ENCODE measurements at places on chromosomes 12 and 14.
A peak's percentile ranks its signal among the peaks of the same experiment; 100 is the strongest.

DNA sequence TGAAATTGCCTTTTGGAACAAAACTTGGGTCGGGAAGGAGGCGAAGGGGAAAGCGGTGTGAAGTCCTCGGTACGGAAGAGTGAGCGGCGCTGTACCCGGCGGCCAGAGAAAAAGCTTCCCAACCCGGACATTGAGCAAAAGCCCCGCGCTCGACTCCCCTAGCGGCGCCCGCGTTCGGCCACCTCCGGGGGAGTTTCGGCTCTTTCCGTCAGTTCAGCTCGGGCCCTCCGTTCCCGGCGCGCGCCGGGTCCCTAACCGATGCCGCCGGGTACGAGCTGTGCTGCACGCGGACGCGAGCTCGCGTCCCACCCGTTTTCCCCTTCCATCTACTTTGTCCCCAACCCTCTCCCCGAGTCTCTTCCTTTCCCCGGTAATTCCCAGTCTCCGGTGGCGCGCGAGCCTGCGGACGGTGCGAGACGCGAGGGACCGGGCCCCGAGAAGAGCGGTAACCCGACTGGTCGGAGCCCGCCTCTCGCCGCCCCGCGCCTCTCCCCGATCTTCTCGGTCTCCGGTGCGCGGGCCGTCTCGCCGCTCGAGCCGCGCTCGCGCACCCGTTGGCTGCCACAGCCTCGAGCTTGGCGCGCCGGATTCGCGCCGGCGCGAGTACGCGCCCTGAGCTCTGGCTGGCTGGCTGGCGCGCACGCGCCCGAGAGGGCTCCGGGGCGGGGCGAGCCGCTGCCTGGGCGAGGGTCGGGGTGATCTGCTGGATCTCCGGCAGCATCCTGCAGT is 446 bp upstream of the SPATS2 start:
- DNase-seq: peak; percentile 98

- no peak for DNase-seq
Measured at GRCh38 chr14:73660511-73660910, 15.7 kb downstream of the DNAL1 start.

- DNase-seq: no peak
Measured at GRCh38 chr12:109524466-109525278, 47.2 kb downstream of the UBE3B start.

GRCh38 chr12:43805860-43806736 is at the start of gene TWF1:
Gene TWF1, minus strand, starts transcription at chr12:43806317. Its CDS starts 72 bp downstream, at chr12:43806245.
- DNase-seq: peak; percentile 95

GRCh38 chr14:34328178-34328577 is 133.9 kb downstream of the SPTSSA start:
- no peak for DNase-seq

GRCh38 chr14:77593501-77593961 is 22.9 kb downstream of the SPTLC2 start:
- DNase-seq: no peak

DNA sequence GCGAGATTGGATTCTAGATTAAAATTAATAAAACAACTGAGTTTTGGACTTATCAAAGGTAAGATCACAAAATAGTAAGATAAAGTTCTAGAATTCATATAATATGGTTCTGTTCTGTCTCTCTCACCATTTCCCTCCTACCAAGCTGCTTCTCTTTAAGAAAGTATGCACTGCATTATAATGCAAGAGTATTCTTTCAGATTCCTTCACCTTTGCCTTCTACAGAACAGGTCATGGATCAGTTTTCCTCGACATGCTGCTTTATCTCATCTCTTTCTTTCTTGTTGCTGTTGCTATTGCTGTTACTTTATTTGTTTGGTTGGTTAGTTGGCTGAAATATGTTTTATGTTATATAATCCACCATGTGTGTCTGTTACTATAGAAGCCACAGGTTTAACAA is 357.0 kb downstream of the NAV3 start:
- no peak for DNase-seq

DNA sequence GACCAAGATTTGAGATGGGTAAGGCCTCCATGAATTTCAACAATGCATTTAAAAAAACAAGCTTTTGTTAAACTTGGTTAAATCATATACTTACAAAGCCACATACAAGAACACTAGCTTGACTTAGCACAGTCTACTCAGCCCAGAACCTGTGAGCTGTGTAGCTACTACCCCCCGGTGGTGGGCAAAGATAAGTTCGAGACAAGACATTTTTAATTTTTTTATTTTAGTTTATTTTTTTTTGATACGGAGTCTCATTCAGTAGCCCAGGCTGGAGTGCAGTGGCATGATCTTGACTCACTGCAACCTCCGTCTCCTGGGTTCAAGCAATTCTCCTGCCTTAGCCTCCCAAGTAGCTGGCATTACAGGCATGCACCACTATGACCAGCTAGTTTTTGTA is 3.7 kb upstream of the NECAP1 start:
- peak; percentile 64 for DNase-seq

- no peak for DNase-seq
Measured at GRCh38 chr12:95200128-95200894, 17.0 kb downstream of the FGD6 start.

GRCh38 chr14:55071870-55072640 is 20.6 kb downstream of the MAPK1IP1L start:
- no peak for DNase-seq

- peak; percentile 49 for DNase-seq
Measured at GRCh38 chr14:23430723-23431085, 4.8 kb downstream of the MYH7 start.

GRCh38 chr12:68636268-68636667 is 25.6 kb downstream of the RAP1B start:
- no peak for DNase-seq

- DNase-seq: no peak
Measured at GRCh38 chr14:23085458-23085857, 9.5 kb downstream of the ACIN1 start.

GRCh38 chr14:98766818-98767217 is 505.2 kb downstream of the BCL11B start:
- DNase-seq: no peak

DNA sequence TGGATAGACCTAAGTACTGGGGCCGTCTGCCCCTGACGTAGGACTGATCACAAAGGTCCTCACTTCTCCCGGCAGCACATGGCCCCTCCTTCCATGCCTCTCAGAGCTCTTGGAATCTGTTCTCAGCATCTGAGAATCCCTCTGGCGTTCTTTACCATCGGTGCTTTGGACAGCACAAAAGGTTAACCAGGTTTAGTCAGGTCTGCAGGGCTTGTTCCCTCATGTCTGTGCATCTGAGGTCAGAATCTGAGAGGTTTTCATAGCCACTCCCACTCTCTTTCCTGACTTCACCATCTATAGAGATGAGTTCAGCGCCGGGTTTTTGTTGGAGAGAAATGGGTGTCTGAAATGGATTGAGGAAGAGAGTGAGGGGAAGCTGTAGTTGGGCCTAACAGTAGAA is 130.0 kb upstream of the ARHGAP5 start:
- no peak for DNase-seq

- no peak for DNase-seq
Measured at GRCh38 chr12:47442310-47442709, 263.5 kb downstream of the RPAP3 start.

- no peak for DNase-seq
Measured at GRCh38 chr12:33440477-33440876, 858 bp upstream of the SYT10 start.

- no peak for DNase-seq
Measured at GRCh38 chr12:111850526-111850925, 8.5 kb downstream of the MAPKAPK5 start.

DNA sequence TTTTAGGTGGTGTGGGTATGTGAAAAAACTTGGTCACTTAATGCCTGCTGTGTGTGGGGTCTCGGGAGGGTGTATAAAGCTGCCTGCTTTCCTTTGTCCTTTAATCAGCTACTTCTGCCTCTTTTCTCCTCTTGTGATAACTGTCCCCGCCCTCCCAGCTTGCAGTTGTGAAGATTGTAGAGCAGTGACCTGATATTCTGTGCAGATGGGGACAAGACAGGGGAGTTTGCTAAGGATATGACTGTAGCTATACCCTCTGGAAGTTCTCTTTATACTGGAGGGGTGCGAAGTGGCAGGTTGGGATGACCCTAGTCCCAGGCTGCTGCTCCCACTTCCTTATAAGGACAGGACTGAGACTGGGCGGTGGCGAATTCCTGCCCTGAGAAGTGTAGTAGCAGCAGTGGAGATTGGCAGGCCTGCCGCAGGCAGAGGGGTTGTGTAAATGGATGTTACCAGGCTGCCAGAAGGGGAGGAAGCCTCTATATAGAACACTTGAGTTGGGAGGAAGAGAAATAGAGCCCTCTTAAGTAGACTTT is 835 bp downstream of the MYL6 start:
- DNase-seq: peak; percentile 56

- no peak for DNase-seq
Measured at GRCh38 chr14:96888593-96888992, 91.4 kb downstream of the VRK1 start.

DNA sequence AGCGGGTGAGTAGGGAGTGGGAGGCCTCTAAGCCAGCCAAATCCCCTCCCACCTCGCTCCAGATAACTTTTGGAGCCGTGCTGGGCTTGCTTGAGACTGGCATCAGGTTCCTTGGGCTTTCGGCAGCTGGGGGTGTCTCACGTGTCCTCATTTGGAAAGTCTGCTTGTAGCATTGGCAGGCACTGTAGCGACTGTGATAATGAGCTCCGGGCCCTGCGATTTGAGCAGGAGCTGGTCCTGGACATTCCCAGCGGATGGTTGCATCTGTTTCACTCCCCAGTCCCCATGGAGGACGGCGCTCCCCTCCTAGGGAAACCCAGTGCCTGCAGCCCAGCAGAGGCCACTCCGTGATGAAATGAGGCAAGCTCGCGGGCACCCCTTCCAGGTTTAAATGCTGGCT is 49.4 kb downstream of the DGLUCY start:
- DNase-seq: no peak
